ENCODE measurements at places on chromosomes 7 and 10.

- no peaks in the 10 kb centered on the region for H3K36me3 ChIP-seq
- no peak for DNase-seq
- no peaks in the 10 kb centered on the region for H3K27me3 ChIP-seq
- H3K4me3 ChIP-seq, result no peak overlapping the region
- no peak overlapping the region for H3K27ac ChIP-seq
Observed at GRCh38 chr10:76444034-76444800, 1012.8 kb downstream of the LRMDA start.

- H3K4me1 ChIP-seq, result no peaks in the 10 kb centered on the region
- H3K4me3 ChIP-seq, result no peak overlapping the region
- no peak for DNase-seq
- H3K36me3 ChIP-seq, result no peaks in the 10 kb centered on the region
Observed at GRCh38 chr10:31368724-31369123, 49.7 kb downstream of the ZEB1 start.

DNA sequence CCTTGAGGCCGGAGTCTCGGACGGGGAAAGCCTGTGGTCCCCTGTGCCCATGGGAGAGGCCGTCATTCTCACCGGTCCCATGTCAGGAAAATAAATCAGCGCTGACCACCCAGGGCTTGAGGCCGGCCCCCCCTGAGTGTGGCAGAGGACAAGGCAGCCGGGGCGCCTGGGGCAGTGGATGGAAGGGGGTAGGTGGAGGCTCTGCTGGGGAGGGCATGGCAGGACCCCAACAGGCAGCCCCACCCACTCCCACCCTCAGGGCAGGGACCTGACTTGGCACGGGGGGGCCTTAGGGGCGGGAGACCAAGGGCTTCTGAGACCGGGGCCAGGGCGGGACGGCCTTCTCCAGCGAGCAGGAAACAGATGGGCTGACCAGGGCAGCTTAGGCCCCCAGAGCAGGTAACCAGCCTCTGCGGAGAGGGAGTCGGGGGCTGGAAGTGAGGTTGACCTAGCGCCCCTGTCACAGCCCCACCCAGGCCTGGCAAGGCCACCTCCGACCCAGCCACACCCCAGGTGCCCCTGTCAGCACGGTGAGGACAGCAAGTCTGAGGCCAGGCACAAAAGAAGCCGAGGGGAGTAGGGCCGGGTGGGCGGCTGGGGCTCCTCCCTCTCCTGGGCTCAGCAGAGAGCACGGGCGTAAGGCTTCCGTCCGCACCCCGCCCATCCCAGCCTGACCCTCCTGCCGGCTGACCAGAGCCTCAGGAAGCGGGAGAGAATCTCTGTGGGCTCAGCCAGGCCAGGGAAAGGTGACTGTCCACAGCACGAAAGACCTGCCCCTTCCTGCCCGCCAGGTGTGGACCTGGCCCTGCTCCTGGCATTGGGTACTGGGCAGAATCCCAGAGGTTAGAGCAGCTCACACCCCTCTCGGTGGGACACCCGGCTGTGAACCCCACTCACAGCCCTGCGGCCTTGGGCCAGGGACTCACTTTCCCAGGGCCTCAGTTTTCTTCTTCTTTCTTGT, 87.4 kb downstream of the FOXL3 start:
- no peak overlapping the region for H3K4me3 ChIP-seq
- no peaks in the 10 kb centered on the region for H3K4me1 ChIP-seq
- H3K36me3 ChIP-seq, result no peaks in the 10 kb centered on the region
- no peak for DNase-seq

DNA sequence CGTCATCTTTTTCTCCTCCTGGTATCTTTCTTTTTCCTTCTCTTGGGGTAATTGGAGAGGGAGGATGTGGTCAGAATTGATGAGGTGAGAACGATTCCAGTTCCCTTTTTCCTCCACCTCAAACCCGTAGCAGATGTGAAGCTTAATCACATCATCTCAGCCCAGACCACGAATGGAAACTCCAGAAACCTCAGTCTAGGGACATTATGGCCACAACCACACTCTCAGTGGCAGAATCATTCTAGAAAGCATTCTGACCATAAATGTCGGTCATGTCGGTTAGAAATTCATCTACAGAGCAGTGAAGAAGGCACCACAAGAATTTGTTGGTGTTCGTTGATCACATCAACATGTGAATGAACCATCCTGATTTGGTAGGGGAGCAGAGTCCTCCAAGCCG, 78.7 kb downstream of the GATA3 start:
- DNase-seq, result no peak
- no peaks in the 10 kb centered on the region for H3K36me3 ChIP-seq
- H3K27ac ChIP-seq, result no peak overlapping the region
- no peak overlapping the region for H3K4me3 ChIP-seq

- H3K27ac ChIP-seq, result no peak overlapping the region
- no peak overlapping the region for H3K4me3 ChIP-seq
- no peaks in the 10 kb centered on the region for H3K27me3 ChIP-seq
- H3K36me3 ChIP-seq, result no peaks in the 10 kb centered on the region
Observed at GRCh38 chr7:34530259-34530658, 127.8 kb upstream of the NPSR1 start.
